ENCODE measurements at places on chromosomes 2 and 18. TPM values are rescaled to one million over a fixed set of nuclear protein-coding genes. Genes with fewer than 3 reads are reported as not detected.

The FKBP7 gene
- 8.8 TPM for total RNA-seq

The DLX1 gene
- not detected for total RNA-seq

The PSMA8 gene
- not detected for total RNA-seq

The EVA1A gene
- not detected for total RNA-seq

The PTPRN gene
- not detected for total RNA-seq

GRCh38 chr2:211055438-211055837 is 499.0 kb downstream of the CPS1 start:
- DNase-seq = peak; percentile 10
- no peaks in the 10 kb centered on the region for H3K27me3 ChIP-seq
- no peaks in the 10 kb centered on the region for H3K36me3 ChIP-seq
- no peak overlapping the region for H3K27ac ChIP-seq
- no peaks in the 10 kb centered on the region for H3K4me1 ChIP-seq

DNA sequence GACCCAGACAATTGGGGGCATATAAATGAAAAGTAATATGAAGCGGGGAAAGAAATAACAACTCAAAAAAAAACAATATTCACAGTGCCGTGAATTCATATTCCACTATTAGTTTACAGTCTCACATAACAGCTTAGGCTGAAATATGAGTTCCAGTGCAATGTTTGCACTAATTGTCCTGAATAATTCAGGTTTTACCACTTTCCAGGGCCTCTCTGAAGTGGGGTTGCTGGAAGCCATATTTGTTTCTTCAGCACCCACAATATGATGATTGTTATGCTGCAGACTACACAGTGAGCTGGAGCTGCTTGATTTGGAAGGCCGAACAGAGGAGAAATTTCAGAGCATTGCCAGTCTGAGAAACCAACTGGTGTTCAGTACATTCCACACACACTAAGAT is 894.5 kb upstream of the ACVR2A start:
- H3K4me3 ChIP-seq = no peak overlapping the region
- no peak overlapping the region for H3K27ac ChIP-seq
- H3K27me3 ChIP-seq = no peaks in the 10 kb centered on the region
- H3K4me1 ChIP-seq = no peaks in the 10 kb centered on the region
- DNase-seq = no peak
- H3K36me3 ChIP-seq = no peaks in the 10 kb centered on the region

DNA sequence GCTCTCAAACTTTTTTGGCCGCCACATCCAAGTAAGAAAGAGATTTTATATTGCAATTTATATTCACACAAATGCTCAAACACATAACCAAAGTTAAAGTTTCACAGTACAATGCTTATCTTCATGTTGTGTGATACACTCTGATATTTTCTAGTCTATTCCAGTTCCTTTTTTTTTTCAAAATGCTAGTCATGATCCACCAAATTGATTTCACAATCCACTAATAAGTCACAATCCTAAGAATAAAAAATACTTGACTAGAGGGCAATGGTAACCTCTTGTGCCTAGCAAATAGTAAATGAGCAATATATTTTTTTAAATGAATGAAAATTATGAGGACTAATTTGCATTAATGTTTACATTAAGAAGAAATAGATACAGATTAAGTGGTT is 5.8 kb upstream of the PTPN4 start:
- peaks cover 25% of the 10 kb centered on the region for H3K4me1 ChIP-seq
- no peaks in the 10 kb centered on the region for H3K36me3 ChIP-seq
- H3K4me3 ChIP-seq = no peak overlapping the region
- H3K27me3 ChIP-seq = no peaks in the 10 kb centered on the region

GRCh38 chr18:75173125-75173432 is 35.9 kb downstream of the PTGR3 start:
- no peak overlapping the region for H3K4me3 ChIP-seq
- H3K36me3 ChIP-seq = no peaks in the 10 kb centered on the region
- H3K27ac ChIP-seq = no peak overlapping the region
- peaks cover 21% of the 10 kb centered on the region for H3K27me3 ChIP-seq
- peaks cover 15% of the 10 kb centered on the region for H3K4me1 ChIP-seq
- DNase-seq = no peak

DNA sequence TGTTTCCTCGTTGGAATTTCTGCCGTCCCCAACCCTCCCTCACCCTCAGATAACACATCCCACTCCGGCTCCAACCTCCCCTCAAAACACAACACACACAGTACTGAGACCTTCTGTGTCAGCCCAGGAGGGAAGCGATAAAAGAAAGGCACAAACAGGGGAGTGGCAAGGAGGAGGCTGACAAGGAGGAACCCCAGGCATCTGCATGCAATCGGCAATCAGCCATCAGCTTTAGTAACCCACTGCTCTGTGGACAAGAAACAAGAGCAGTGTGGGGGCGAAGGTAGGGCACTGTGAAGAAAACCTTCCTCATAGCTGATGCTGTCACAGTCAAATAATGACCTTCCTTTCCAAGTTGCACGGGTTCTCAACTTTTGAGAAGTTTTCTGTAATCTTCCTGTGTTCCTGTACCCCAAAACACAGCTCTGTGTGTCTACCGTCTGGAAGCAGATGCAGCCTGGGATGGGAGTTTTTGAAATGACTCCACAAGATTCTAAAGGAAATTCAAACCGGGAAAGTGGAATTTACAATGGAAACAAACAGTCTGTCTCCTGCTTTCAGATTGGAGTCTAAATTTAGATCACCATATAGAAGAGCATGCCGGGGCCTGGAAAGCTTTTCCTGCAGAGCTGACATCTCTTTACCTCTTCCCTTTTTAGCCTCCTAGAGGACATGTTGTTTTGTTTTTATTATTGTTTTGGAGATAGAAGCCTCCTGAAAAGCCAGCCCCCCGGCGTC is 16.4 kb upstream of the LPIN2 start:
- H3K27me3 ChIP-seq = no peaks in the 10 kb centered on the region
- no peak overlapping the region for H3K4me3 ChIP-seq
- peaks cover 9% of the 10 kb centered on the region for H3K4me1 ChIP-seq
- no peak for DNase-seq
- H3K27ac ChIP-seq = no peak overlapping the region

DNA sequence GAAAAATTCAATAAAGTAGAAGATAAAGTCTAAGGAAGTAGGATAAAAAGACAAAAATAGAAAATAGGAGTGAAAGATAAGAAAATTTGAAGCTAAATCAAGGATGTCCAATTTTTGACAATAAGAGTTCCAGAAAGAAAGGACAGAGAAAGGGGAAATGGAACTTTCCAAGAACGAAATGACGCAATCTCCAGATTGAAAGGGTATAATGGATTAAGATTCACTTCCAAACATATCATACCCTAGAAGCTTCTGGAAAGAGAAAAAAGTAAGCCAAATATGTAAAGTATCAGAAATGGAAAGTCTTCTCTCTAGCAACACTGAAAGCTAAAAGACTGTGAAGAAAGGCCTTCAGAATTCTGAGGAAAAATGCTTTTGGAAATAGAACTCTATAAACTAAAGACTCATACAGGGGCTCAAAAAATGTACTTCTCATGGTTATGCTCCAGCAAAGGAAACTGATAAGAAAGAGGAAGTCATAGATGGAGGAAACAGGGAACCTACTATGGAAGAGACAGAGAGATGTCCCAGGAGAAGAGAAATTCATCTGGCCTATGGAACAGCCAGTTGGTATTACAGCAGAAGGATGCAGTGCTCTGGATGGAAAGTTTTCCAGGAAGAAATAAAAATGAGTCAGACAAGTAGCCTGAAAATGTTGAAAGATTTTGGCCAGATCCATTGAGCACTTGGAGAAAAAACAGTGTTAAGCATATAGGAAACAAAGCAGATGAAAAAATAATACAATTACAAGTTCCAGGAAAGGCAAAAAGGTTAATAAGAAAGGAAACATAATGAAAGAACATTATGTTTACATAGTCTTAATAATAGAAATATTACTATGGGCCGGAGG is 20.1 kb downstream of the CASP8 start:
- H3K4me1 ChIP-seq = no peaks in the 10 kb centered on the region
- H3K27ac ChIP-seq = no peak overlapping the region

DNA sequence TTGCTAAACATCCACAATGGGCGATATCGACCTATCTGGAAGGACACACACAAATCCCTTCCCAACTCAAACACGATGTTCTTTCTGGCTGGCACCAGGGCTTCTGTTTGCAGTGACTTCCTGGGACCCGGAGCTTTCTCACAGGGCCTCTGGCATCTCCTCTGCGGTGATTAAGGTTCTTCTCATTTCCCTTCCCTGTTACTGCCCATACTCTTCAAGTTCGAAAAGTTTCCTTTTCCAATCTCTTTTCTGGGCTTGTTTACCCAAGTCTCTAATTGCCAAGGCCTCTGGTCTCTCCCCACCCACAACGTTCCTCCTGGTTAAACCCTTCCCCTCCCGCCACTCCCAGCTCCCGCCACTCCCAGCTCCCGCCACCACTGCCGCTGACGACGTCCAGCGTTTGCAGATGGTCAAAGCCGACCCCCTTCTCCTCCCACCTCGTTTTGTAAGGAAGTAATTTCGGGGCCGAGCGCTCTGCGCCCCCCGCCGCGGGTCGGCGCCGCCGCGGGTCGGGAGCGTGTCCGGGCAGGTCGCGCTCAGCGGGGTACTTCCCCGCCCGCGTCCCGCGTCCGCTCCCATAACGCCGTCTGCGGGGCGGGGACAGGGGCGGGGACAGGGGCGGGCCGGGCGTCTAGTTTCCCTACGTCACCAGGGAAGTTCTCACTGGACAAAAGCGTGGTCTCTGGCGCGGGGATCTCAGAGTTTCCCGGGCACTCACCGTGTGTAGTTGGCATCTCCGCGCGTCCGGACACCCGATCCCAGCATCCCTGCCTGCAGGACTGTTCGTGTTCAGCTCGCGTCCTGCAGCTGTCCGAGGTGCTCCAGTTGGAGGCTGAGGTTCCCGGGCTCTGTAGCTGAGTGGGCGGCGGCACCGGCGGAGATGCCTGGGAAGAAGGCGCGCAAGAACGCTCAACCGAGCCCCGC is at the start of gene PMAIP1:
Gene PMAIP1 (plus strand): TSS at position 699 of the 924 bp plus-strand sequence. CDS start 182 bp downstream, at position 881.
- H3K27ac ChIP-seq = peak within 1 kb of the TSS; percentile 98
- no peaks in the 10 kb centered on the region for H3K27me3 ChIP-seq
- peaks cover 24% of the 10 kb centered on the region for H3K4me1 ChIP-seq
- H3K36me3 ChIP-seq = peaks cover 55% of the 10 kb centered on the region
- peak; percentile 92 for DNase-seq
- H3K4me3 ChIP-seq = peak within 1 kb of the TSS; percentile 92

GRCh38 chr2:45904267-45904945 is 252.9 kb downstream of the PRKCE start:
- H3K4me3 ChIP-seq = no peak overlapping the region
- H3K27me3 ChIP-seq = no peaks in the 10 kb centered on the region
- peaks cover 5% of the 10 kb centered on the region for H3K4me1 ChIP-seq

DNA sequence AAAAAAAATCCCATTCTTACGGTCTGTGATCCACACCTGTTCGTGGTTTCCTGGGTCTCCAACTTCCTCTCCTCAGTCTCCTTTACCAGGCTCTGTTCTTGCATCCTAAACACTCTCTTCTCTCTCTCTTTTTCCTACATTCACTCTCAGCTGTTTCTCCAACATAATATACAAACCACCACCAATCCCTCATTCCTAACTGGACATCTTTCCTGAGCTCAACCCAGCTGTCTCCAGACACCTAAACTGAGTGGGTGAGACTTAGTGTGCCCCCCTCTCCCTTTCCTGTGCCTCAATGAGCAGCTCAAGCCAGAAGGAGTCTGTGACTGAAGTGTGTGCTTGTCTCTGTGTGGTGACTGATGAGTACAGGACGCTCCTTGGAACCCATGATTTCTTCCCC is 59.4 kb downstream of the LIPG start:
- no peak for DNase-seq
- peaks cover 28% of the 10 kb centered on the region for H3K27me3 ChIP-seq
- H3K27ac ChIP-seq = no peak overlapping the region
- no peaks in the 10 kb centered on the region for H3K36me3 ChIP-seq

DNA sequence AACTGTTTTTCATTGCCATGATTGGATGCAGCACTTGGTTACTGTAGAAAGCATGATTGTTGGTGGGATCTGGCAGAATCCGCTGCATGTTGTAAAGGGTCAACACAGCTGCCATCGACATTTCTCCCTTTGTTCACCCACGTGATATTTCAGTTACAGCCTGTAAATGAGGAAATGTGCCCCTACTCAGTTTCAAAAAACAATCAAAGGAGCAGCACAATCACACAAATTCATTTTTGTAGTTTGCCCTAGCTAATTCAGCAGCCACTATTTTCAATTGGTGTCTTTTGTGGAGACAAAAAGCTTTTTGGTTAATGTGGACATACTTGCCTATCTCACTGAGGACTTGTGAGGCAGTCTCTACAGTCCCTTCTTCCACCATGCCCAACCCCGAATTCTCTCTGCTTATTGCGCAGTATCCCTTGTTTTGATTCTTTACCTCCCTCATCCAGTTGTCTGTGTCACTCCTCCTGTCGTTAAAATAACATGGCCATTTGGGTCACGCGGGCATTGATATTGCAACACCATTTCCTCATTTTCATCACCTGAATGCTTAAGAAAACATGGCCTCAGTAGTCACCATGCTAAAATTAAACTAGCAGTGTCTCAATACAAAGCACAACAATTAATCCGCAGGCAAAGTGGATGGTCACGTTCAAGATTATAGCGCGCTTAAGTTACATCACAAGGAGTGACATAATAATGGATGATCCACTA is 6.4 kb upstream of the PROC start:
- H3K36me3 ChIP-seq = peaks cover 25% of the 10 kb centered on the region
- no peak overlapping the region for H3K4me3 ChIP-seq
- H3K27me3 ChIP-seq = no peaks in the 10 kb centered on the region

DNA sequence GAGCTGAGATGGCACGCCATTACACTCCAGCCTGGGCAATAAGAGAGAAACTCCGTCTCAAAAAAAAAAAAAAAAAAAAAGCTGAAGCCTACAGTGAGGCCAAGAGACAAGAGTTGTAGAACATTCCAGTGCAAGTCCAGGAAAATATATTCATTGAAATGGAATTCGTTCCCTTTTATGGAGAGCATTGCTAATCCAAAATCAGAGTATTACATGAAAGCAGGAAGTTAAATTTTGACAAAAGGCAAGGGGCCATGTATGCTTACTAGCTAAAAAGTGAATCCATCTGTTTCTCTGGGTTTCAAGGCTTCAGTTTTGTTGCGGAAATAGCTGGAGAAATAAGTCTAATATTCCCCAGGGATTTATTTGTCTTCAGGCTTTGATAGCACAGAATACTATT is 471.7 kb downstream of the THSD7B start:
- no peaks in the 10 kb centered on the region for H3K4me1 ChIP-seq
- DNase-seq = no peak
- H3K36me3 ChIP-seq = no peaks in the 10 kb centered on the region
